CD4-positive, alpha-beta T cell treated with Interleukin-21 for 1 hour (primary cell): ENCODE measurements at places on chromosomes 5 and 9.

DNA sequence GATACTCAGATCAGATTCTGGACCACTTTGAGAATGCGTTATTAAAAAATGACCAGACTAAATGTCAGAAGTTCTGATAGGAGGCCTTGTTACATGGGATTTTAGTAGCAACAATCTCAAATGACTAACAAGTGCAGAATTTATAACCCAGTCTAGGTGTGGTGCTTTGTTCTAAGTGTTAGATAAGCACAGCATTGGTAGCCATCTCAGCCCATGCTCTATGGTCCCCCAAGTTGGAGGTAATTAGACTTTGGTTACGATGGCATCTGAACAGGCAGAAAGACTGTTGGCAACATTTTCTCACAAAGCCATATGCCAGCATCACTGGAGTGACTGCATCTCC is 140.4 kb upstream of the RPS23 start:
- no peak for DNase-seq

- DNase-seq, result no peak
These were observed at the start of gene UBE2QL1 for GRCh38 chr5:6448622-6449464. TSS of gene UBE2QL1 (plus strand) at chr5:6448859. CDS start at chr5:6448894, 35 bp downstream.

- DNase-seq, result no peak
These were observed 222.1 kb downstream of the TARS1 start for GRCh38 chr5:33662722-33663427.

DNA sequence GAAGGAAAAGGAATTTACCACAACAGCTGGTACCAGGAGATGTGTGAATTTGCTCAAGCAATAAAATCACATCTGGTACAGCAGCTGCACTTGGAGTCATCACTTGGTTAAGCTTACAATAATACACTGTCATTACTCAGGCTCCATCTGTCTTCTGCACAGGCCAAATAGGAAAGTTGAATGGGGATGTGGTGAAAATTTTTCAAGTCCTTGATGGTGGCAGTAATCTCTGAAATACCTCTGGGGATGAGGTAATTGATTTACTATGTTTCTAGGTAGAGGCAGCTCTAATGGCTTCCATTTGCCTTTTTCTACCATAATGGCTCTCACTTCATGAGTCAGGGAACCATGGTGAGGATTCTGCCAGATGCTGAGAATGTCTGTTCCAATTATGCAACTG is 206.8 kb upstream of the ATP10B start:
- no peak for DNase-seq

DNA sequence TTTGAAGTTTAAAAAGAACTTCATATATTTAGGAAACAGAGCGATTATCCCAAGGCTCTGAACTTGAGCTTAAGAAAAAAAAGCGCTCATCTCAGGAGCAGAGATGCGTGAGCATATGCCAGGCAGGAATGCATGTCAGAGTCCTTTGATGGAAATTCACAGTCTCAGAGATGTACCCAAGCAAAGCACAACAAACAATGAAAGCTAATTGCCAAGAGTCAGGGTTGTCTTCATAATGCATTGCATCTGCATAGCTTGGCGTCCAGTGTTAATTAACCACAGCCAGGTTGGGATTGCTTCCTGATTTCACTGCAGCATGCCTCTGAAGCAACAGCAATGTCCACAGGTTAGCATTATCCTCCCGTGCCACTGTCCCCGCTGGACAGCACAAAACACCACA is 907.0 kb upstream of the DMAC1 start:
- no peak for DNase-seq

GRCh38 chr9:82152181-82152580 is 163.6 kb downstream of the SPATA31D1 start:
- DNase-seq, result no peak

DNA sequence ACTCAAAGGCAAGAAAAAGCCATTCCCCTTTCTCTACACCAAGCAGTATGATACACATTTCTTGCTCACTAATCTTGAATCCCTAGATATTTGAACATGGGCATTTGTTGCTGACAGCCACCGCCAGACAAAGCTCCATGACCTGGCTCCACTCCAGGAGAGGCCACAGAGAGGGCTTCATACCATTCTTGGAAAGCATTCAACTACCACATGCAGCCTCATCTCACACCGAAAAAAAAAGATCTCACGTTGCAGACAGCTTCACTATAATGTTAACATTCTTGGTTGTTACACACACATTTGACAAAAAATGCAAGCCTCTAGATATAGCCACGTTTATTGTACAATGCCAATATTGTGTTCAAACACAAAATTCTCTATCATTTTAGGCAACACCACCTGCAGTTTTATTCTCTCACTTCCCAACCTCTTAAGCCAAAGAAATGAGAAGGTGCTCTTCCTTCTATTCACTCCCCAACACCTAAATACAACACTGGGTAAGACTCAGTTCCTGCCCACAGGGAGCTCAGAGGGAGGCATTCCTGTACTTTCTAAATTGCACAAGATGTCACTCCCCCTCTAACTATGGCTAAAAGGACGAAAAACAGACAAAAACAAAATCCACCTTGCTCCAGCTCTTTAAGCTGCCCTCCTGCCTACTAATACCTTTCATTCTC is 222.4 kb downstream of the TSSK1B start:
- no peak for DNase-seq

- DNase-seq, result no peak
These were observed 6.4 kb downstream of the THBS4 start for GRCh38 chr5:80041527-80041926.

DNA sequence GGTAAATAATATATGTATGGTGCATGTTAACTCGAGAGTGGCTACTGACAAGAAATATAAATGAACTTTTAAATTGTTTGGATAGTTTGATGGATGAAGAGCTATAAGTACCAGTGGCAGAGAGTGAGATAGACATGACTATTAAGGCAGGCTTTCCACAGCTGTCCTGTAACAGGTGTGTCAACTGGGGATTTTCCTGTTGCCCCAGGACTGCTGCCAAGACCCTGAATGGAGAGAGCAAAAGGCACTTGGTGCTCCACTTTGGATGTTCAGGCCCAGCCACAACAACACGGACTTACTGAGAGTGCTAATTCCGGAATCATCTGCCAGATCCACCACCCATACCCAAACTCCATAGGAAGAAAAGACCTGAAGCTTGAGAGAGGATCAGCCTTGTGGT is 215.1 kb downstream of the SEC61B start:
- DNase-seq, result no peak

- DNase-seq, result no peak
These were observed 150.2 kb downstream of the ACTBL2 start for GRCh38 chr5:57332361-57332760.

- no peak for DNase-seq
These were observed 77.0 kb downstream of the IQGAP2 start for GRCh38 chr5:76479973-76480667.

- DNase-seq, result no peak
These were observed 58.6 kb upstream of the ZBED3 start for GRCh38 chr5:77145666-77146065.

DNA sequence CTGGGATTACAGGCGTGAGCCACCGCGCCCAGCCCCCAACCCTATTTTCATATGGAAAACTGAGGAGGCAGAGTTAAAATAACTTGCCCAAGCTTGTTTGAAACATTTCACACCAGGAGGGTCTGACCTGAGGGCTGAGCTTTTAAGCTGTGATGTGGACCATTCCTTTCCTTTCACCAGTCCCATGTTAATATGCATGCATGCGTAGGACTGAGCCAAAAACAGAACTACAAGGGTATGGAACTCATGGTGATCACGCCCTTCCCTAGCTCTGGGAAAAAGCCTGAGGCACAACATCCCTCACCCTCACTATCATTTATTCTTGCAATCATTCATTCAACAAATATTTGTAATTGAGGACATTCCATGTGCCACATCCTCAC is 87.4 kb upstream of the FAM169A start:
- DNase-seq, result no peak

- DNase-seq, result no peak
These were observed 118.0 kb upstream of the RAI14 start for GRCh38 chr5:34538026-34538672.

DNA sequence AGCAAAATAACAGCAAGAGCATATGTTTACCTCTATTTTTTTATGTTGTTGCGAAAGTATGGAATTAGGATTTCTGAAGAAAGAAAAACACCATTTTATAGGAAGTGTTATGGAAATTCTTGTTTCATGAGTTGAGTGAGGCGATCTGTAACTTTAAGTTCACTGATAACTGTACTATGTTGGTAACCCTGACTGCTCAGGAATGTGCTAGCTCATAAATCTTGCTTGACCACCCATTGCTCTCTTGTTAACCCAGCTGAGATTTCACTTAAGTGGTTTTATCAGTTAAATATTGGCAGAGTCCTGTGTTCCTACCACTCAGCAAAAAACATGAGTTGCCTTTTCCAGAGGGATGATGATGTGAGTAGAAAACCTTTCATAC is 91.1 kb upstream of the STARD4 start:
- no peak for DNase-seq

DNA sequence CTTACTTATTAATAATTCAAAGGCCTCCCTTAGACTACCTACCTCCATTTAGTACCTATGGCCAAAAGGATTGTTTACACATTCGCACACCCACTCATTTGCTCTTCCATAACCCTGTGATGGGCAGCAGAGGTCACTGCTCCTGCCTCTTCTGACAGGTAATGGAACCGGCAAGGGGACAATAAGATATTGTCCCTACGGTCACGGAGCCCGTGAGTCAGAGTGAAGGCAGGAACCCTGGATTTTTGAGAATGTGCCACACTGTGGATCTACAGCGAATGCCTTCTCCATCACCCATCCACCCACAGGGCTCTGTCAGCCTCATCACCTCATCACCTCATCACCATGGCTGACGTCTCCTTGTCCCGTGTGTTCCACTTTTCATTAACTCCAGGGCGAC is 132.3 kb downstream of the MYO10 start:
- DNase-seq, result no peak

DNA sequence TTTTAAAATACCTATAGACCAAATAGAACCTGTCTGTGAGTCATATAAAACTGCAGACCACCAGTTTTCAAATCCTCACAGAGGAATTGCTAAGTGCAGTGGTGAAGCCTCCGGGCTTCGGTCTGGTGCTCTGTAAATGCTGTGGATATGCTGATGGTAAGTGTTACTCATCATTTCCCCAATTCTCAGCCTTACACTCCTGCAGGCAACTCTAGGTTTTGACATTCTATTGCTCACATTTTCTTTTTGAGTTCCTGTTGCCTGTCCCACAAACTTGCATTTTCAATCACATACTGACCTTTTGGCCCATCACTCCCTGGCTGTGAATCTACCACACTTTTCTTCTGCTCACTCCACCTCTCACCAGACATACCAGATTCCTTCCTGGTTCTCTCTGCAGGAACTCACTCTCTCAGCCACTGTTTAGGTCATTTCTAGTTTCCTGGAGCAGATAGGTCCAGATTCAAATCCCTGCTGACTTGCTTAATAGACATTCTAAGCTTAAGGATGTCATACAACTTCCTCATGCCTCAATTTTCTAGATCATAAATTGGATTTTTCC is 192.9 kb downstream of the RAB3C start:
- DNase-seq, result no peak

- no peak for DNase-seq
These were observed 61.8 kb downstream of the MEF2C start for GRCh38 chr5:88821161-88821560.

GRCh38 chr9:36078051-36078450 is 41.3 kb downstream of the RECK start:
- no peak for DNase-seq

DNA sequence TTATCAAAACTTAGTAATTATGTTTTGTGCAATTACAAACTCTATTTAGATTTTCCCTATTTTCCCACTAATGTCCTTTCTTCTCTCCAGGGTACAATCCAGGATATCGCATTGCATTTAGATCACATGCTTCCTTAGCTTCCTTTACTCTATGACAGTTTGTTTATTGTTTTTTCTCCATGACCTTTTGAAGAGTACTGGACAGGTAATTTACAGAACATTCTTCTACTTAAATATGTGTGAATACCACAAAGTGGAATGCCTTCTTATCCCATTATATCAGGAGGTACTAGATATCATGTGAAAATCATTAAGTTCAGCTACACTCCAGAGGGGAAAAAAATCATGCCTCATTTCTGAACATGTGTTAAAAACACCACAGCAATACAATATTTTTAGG is 776.6 kb upstream of the CDH9 start:
- DNase-seq, result no peak

GRCh38 chr9:75939536-75940111 is 49.2 kb downstream of the PCSK5 start:
- no peak for DNase-seq
